H4 (cell line): ENCODE measurements at places on chromosomes 16 and 17. TPM values are rescaled to one million over a fixed set of nuclear protein-coding genes. Genes with fewer than 3 reads are reported as not detected.
A peak's percentile ranks its signal among the peaks of the same experiment; 100 is the strongest.

DNA sequence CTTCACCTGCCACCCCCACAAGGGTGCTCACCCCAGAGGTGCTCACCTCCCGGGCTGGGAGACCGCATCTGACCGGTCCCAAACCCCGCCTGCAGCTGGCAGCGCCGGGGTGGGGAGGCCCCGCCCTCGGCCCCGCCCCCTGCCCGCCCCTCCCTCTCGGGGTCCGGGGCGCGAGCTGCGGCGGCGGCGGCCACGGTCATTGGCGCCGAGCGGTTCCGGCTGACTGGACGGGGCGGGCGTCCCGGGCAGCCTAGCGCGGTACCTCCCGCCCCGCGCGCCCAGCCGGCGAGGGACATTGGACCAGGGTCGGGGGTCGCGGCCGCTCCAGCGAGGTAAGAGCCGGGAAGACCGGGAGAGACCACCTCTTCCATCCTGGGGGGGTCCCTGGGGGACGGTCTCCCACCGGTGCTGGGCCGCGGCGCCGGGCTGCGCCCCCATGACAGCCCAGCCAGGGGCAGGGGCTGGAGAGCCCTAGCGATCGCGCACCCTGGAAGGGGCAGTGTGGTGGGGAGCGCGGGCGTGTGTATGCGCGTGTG lies at the start of gene CACNG5:
CACNG5 (plus strand) TSS at position 199 of the 536 bp plus-strand sequence. CDS start 42,216 bp downstream, outside the sequence.
- DNase-seq = no peak

GRCh38 chr16:84933774-84934631 lies 77.3 kb downstream of the ZDHHC7 start:
- no peak for DNase-seq

- DNase-seq = peak; percentile 46
These were observed 227.8 kb downstream of the ABCC12 start for GRCh38 chr16:47928008-47928407.

DNA sequence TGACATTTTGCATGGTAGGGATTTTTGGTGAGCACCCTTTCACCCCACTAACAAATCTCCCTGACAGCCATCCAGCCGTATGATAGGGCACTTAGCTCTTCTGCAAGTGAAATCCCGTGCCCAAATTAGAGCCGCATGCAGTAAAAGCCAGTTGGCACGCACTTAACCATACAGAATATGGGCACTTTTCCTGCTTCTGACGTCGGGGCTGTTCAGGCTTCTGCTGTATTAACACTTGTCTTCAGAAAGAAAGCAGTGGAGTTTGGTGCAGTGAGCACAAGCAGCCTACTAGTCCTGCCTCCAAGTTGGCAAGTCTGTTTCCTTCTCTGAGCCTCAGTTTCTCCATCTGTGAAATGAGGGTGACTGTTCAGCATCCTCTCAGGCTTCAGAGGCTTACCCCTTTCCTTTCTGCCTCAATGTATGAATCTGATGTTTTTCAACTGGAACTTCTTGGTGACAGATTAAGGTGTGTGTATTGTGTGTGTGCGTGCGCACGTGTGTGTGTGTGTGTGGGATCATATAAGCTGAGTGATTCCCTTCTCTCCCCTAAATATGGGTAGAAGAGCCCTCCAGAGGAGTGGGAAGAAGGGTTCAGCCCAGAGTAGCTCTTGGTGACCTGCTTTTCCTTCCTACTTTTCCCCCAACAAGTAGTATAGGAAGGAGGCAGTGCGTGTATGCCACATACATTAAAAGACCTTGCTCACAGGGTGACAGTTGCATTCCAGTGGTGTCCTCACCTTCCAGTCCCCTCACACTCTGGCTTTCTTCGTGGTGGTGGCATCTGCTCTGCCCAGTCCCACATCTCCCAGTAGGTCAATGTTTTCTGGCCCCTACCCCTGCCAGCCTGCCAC lies 19.0 kb downstream of the IGF2BP1 start:
- no peak for DNase-seq

- no peak for DNase-seq
These were observed 40.5 kb downstream of the DHRS7B start for GRCh38 chr17:21167303-21167702.

DNA sequence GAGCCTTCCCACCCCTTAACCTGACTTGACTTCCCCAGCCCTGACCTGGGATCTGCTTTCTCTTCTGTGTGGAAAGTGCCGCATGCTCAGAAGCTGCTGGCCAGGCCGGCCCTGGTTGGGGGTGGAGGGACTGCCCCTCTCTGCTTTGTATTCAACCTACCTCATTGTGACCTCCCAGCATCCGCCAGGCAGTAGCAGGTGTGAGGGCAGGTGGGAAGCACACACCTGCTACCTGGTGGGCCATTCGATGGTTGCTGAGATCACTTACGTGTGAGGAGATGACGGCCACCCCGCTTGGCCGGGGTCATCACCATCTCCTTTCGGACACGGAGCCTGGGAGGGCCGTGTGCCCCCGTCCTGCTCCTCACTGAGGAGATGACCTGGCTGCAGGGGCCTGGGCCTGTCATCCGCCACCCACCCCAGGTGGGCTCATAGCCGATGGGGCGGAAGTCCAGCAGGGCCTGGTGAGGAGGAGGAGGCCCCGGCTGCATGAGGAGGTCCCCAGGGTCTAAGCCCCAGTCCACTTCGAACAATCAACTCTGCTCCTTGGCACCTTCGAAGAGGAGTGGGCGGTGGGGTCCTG lies 7.1 kb downstream of the CPNE7 start:
- no peak for DNase-seq

- DNase-seq = peak; percentile 78
These were observed 49.0 kb downstream of the BCL7C start for GRCh38 chr16:30844671-30845449.

GRCh38 chr16:74625500-74626350 lies 18.8 kb upstream of the GLG1 start:
- no peak for DNase-seq

DNA sequence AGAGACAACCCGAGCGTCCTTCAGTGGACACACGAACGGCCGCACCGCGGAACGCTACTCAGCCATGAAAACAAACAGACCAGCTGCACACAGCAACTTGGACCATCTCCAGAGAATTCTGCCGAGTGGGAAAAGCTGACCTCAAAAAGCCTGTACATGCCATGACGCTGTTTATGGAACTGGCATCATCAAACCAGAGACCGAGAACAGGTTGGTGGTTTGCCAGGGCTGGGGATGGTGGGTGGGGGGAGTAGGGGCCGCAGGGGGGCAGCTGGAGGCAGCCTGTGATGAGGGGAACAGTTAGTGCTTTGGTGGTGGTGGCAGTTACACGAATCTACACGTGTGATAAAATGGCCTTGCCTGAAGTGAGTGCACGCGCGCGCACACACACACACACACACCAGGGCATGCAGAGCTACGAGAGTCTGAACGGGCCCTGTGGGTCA lies 169.8 kb downstream of the LAT start:
- peak; percentile 48 for DNase-seq

DNA sequence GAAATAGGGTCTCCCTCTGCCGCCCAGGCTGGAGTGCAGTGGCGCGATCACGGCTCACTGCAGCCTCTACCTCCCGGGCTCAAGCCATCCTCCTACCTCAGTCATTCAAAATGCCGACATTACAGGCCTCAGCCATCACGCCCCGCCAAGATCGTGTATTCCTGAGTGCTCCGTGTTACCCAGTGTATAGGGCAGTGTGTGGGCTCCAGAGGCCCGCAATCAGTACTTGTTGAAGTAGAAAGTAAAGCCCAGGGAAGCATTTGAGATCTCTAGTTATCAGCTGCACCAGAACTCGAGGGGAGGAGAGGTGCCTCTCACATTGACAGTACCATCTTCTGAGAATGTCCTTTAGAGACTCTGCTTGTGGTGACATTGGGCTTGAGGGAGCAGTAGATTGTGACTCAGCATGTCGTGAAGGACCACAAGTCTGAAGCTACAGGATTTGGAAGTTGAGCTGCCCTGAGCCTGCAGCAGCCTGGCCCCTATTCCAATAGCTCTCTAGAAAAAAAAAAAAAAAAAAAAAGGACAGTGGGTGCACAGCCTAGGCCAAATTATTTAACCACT lies 1.1 kb upstream of the PRPSAP1 start:
- no peak for DNase-seq

GRCh38 chr17:55062921-55063320 lies 94.4 kb downstream of the STXBP4 start:
- DNase-seq = no peak

DNA sequence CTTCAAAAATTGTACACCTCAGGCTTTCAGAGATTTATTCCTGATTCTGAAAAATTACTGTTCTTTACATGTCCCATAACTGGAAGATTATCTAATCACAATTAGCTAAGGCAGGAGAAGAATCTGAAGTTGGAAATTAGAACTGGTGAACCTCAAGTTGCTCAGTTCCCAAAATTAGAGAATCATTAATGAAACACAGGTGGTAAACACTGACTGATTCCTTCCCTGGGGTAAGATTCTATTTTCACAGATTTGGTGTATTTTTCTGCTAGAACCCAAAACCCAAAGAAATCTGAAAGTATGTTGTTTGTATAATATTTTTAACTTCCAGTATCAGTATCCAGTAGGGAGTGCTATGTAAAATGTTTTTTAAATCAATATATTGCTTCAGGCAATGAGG lies 25.7 kb downstream of the PHKB start:
- no peak for DNase-seq

- DNase-seq = no peak
These were observed 156.9 kb upstream of the CIBAR2 start for GRCh38 chr16:85269165-85269564.

The GRAP gene
- total RNA-seq = 0.23 TPM in 1 of 2 replicates, not detected in the other

GRCh38 chr17:7176841-7177190 lies 2.4 kb downstream of the ASGR1 start:
- DNase-seq = no peak

The HOXB1 gene
- total RNA-seq = not detected in 2 replicates

DNA sequence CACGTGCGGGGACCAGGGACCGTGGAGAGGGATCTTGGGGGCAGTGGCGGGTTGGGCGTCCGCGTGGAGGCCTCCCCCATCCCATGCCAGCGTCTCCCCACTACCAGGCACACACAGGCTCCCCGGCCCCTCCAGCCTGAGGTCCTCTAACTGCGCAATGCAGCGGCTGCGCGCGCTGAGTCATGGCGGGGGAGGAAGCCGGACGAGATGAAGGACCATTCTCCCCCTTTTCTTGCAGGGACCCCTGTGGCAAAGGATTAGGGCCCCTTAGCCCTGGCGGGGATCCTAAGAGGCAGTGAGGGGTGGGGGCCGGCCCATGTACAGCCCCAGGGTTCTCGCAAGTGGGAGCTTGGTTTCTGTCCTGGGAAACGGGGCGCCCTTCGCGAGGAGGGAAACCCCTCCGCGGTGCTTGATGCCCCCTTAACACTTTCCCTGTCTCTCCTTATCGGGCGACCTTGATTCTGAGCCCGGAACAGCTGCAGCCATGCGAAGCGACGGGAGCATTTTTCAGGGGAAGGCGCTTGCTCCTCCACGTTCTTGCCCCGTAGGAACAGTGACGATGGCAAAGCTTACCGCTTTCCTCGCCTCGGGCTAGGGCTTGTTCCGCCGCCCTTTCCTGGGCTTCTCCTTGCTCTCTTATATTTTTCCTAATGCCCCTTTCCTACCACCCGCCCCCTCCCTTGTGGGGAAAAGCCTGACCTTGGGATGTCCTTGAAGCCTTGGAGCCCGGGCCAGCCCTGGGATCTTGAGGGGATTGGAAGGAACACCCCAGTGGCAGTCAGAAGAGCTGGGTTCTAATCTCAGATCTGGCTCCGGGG lies 592 bp downstream of the ALDOA start:
- DNase-seq = no peak

- DNase-seq = no peak
These were observed 63.0 kb downstream of the NUP93 start for GRCh38 chr16:56792967-56793366.

- no peak for DNase-seq
These were observed 19.2 kb upstream of the SREBF1 start for GRCh38 chr17:17855976-17856375.

DNA sequence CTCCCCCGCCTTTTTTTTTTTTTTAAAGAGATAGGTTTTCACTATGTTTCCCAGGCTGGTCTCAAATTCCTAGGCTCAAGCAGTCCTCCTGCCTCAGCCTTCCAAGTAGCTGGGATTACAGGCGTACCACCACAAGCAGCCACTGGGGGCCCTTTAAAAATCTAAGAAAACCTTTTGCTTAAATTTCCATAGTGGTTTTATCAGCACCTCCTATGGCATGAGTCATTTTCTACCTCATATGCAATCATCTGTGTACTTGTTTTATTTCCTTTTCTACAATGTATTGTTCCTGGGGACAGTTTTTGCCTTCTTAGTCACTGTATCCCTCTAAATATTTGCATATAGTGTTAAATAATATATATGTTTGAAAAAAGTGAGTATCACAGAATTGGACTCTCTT lies 29.2 kb downstream of the GNA13 start:
- peak; percentile 77 for DNase-seq

The KRT39 gene
- total RNA-seq = 0.18 TPM in 1 of 2 replicates, not detected in the other

GRCh38 chr16:83586036-83586435 lies 221.7 kb upstream of the HSBP1 start:
- DNase-seq = no peak

The HIGD1B gene
- not detected in 2 replicates for total RNA-seq

The IGSF6 gene
- not detected in 2 replicates for total RNA-seq

DNA sequence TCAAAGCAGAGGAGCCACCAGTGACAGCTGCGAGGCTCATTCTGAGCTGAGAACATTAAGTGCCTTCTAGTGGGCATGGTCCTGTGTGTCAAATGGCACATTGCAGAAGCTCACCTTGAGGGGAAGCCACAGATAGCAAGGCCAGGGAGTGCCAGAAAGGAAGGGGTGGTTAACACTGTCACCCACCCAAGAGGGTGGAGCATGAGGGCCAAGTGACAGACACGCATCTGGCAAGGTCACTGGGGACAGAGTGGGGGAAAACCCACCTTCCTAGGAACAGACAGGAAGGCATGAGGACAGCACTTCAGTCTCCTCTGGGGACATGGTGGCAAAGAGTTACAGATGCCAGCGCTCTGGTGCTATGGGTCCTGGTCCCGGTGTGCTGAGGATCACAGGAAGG lies 22.1 kb downstream of the NUBP1 start:
- no peak for DNase-seq

- no peak for DNase-seq
These were observed 245.0 kb downstream of the CPPED1 start for GRCh38 chr16:12558641-12559040.

DNA sequence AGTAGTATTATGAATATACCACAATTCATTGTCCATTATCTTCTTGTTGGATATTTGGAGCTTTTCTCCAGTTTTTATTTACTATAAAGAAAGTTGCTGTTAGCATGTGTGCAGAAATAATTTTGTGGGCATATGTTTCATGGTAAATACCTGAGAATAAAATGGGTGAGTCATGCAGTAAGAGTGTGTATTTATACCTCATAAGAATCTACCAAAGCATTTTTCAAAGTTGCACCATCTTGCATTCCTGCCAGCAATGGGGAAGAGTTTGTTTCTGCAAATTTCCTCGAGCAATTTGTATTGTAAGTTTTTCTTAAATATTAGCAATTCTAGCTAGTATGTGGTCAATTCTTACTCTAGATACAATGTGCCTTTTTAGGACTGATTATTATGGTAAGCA lies 7.9 kb upstream of the MON1B start:
- peak; percentile 31 for DNase-seq

GRCh38 chr16:75116081-75116910 lies at the start of gene LDHD:
Gene LDHD, minus strand, starts transcription at chr16:75116780. Its CDS starts 60 bp downstream, at chr16:75116720.
- DNase-seq = no peak

GRCh38 chr17:27600471-27600870 lies 30.5 kb upstream of the LGALS9 start:
- DNase-seq = no peak
